ENCODE measurements at places on chromosomes 6 and 20. TPM values are rescaled to one million over a fixed set of nuclear protein-coding genes. Genes with fewer than 3 reads are reported as not detected.
A peak's percentile ranks its signal among the peaks of the same experiment; 100 is the strongest.

DNA sequence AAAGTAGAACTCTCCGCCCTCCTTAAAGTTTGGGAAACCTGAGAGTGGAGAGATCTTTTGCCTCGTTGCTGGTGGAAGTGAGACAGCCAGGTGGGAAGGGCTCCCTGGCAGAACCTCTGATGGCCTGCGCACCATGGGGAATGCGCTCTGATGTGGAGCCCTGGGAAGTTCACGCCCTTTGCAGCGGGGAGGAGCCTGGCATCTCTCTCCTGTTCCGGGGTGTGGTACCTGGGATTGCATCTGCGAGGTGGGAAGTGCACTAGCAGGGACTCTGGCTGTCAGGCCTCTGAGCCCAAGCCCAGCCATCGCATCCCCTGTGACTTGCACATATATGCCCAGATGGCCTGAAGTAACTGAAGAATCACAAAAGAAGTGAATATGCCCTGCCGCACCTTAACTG, 159.8 kb downstream of the AKAP7 start:
- DNase-seq = no peak

DNA sequence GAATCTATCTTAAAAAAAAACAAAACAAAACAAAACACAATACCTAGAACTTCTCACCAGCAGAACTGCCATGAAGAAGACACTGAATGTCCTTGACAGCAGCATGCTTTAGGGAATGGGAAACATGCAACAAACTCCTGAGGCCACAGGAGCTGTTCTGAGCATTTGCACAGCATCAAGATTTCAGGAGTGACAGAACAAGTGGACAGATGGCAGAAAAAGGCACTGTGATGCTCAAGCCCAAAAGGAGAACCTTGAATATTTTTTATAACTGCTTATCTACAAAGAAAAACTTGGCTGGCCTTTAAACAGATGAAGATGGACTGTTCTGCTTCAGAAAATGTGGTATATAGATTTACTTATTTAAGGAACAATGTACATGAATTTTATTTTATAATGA, 158.9 kb downstream of the RALGAPA2 start:
- no peak for DNase-seq

DNA sequence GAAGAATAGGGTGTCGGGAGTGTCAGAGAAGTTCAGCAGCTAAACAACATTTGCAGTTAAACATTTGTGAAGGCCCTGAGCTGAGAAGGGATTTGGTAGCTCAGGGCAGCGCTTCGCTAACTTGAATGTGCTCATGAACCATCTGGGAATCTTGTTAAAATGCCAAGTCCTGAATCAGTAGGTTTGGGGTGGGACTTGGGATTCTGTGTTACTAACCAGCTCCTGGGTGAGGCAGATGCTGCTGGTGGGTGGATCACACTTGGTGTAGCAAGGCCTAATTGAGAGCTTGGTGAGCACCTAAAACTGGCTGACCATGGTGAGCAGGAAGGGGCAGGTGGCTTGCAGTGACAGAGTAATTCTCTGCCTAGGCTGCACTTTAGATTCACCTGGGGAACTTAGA, 5.9 kb downstream of the PTPRA start:
- no peak for DNase-seq

DNA sequence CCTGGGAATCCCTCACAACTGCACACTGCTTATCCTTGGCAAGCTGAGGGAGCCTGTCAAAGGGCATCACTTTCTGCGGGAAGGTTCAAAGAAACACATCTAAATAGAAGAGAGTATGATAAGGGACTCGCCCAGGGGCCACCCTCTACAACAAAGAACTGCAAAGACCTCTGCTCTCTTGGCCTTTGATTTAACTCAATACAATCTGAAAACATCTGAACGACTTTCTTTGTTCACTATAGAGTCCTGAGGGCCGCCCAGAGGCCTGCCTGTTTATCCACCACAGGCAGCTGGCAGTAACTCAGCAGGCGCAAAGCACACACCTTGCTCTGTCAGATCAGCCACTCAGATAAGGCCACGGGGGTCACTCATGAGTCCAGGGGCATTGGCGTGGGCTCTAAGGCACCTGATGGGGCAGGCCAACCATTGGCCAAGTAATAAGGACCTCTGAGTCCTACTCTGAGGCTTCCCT, 139.3 kb downstream of the UNC5CL start:
- DNase-seq = no peak

Gene RIMS1
- not detected for total RNA-seq

GRCh38 chr6:161745594-161746141, 471.8 kb upstream of the AGPAT4 start:
- no peak for DNase-seq

DNA sequence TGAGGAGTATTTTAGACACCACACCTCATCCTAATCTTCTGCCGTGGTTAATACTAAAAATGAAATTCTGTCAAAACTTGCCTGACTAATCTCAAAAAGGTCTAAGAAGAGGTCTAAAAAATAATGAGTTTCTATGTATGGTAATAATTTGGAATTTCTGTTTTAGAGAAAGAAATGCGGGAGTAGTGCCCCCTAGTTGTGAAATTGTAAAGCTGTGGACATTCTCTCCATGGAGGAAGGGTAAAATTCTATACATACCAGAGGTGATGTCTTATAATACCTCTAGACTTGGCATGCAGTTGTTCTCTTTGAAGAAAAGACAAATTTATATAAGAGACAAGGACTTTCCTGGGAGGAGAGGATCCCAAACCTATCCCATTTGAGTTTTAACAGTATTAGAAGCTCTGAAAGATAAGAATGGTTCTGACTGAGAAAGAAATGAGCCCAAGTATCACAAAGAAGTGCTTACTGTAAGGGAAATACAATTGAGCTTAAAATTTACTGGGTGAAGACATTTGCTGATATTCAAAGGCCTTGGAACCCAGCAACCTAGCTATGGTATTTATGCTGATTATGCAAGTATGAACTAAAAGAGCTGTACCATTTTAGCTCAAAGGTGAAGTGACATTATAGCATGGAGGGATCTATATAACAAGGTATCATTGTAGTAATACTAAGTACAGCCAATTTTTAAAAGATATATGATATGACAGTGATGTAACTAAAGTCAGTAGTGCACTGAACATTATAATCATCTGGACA, 5.1 kb upstream of the EPHA7 start:
- DNase-seq = no peak

DNA sequence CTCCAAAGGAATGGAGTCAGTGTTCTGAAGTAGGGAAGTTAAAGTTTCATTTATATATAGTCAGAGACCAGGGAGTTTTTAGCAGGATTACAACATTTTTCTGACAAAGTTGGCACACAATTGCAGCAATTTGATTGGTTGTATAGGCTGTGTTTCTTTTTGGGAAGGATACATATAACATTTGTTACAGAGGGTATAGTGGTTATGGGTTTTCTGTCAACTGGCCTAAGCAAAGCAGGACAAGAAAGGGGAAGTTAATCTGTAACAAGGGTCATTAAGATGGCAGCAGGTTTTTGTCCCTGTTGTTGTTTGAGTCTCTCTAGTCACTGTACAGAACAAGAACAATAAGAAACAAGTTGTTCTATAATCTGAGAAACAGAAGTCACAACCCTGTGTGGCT, 41.4 kb downstream of the TPD52L1 start:
- no peak for DNase-seq

GRCh38 chr6:107735906-107736635, 88.0 kb downstream of the SCML4 start:
- DNase-seq = no peak

Gene FRS3
- total RNA-seq = 10.5 TPM

Gene MICAL1
- total RNA-seq = 70.4 TPM

Gene LATS1
- total RNA-seq = 24.6 TPM

DNA sequence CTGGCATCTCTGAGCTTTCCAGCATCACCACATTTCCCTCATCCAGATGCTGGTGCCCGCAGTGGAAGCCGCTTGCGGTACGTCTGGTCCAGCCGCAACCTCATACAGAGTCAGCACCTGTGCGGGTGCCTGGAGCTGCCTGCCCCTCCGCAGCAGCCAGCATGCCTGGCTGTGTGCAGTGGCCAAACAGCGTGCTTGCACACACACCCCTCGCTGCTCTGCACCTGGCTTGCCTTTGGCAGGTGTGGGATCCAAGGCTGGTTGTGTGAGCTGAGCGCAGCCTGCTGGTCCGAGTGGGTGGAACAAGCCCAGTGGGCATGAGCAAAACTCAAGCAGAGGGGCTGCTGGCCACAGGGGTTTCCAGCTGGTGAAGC, 3.1 kb upstream of the HINT3 start:
- DNase-seq = no peak

GRCh38 chr6:21587179-21587960, 6.2 kb upstream of the SOX4 start:
- DNase-seq = peak; percentile 35

Gene MMUT
- 14.8 TPM for total RNA-seq

Gene SASH1
- 0.91 TPM for total RNA-seq

Gene NFATC2
- 29.4 TPM for total RNA-seq

DNA sequence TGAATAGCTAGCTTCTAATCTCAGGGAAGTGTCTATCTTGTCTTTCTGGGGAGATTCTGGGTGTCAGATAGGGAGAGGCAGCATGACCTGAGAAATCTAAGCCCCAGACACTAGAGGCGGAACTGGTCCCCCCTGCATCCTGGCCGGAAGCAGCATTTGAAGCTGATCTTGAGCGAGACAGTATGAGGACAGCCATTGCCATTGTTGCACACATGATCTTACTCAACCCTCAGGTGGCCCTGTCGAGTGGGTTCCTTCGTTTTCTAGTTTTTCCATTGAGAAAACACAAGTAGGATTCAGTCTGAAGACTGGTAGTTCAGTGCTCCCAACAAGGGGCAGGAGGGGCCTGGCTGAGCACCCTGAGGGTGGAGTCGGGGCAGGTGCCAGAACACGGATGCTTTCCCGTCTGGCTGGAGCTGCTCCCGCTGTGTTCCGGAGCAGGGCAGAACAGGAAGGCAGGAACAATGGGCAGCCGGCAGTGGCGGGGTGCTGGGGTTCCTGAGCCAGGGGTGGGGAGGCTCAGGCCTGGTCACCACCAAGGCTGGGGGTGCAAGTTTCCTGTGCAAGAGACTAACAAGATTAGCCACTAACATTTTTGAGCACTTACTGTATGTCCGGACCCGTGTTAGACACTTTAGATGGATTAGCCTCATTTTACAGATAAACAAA, 7.9 kb upstream of the SDCBP2 start:
- DNase-seq = no peak

DNA sequence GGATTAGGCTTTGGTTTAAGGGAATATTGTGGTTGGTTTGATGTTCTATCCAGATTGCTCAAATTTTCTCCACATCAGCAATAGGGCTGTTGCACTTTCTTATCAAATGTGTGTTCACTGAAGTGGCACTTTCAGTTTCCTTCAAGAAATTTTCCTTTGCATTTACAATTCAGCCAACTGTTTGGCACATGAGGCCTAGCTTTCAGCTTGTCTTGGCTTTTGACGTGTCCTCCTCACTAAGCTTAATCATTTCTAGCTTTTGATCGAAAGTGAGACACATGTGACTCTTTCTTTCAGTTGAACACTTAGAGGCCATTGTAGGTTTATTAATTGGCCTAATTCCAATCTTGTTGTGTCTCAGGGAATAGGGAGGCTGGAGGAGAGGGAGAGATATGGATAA, 104.8 kb downstream of the FLRT3 start:
- DNase-seq = no peak

Gene ARMH2
- not detected for total RNA-seq

- no peak for DNase-seq
These were observed 217.5 kb downstream of the GJA1 start for GRCh38 chr6:121652726-121653623.

DNA sequence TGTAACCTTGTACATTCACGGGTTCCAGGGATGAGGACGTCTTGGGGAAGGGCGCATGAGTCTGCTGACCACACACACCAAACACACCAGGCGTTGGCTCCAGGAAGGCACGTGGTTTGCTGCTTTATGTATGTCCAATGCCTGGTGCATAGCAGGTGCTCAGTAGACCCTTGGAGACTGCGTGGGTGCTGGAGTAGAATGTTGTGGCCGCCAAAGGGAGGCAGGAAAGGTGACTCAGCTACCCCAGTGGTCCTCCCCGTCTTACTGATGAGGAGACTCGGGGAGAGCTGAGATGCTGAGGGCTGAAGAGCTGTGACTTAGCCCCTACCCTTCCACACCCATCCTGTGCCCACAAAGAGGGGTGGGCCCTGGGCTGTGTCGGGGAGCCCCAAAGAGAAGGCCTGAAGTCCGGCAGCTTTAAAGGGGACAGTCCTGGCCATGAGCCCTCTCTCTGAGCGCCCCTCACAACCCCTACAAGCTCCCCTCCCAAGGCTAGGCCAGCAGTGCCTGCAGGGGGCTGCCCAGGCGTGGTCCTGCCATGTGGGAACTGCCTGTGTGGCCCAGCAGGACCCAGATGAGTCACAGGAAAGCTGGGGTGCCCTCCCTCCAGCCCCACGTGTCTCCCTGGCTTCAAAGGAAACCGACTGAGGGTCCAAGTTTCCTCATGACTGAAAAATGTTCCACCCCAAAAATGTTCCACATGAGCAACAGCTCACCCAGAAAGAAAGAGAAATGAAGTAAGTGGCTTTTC, 28.0 kb upstream of the PTGIS start:
- DNase-seq = peak; percentile 92

DNA sequence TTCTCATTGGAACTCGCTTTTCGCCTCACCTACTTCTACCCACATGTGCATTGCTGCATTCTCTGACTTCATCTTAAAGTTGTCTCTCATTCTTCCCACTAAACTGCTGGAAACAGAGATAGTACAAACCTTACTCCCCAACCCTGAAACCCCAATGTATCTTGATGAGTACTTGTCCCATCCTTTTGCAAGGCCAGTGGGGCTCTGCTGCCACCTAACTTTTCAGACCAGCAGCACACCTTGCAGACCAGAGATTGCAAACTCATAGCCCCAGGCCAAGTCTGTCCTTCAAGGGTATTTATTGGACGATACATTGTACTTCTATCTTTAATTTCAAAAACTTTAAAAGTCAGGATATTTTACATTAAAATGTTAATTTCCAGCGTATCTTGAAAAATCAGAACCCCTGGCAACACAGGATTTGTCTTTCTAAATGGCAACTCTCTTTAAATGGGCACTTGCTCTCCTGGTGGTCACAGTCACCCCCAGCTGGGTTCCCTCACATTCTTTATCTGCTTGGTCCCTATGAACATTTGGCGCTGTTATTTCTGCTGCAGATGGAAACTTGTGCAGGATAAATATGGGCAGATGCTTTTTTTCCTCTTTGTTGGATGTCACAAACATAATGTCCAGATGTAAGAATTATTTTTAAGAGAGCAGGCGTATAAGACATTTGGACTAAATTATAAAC, 83.9 kb downstream of the SOD2 start:
- DNase-seq = peak; percentile 8

Gene RCAN2
- total RNA-seq = 7.4 TPM

Gene ANGPT4
- total RNA-seq = not detected

Gene PRDM13
- total RNA-seq = not detected

Gene MATN4
- 3.5 TPM for total RNA-seq

DNA sequence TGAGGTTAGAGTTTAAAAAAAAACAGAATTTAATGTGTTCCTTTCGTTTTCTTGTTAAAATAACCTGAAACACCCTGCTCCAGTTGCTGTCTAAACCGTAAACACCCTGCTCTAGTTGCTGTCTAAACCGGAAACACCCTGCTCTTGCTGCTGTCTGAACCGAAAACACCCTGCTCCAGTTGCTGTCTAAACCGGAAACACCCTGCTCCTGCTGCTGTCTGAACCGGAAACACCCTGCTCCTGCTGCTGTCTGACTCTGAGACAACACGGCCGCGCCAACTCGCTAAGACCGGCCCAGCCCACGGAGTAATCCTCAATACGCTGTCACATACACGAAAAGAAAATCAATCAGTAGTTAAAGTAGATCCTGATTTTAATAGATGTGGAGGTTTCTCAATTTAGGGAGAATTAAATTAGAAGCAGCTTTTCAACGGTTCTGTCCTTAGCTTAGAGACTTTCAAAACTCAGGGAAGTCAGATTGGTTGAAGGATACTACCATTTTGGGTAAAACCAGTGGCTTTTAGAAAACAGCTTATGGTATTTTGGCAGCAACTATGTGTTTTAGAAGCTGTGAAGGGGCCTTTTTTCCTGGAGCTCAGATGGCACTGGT, 98.3 kb downstream of the RAMACL start:
- DNase-seq = peak; percentile 68

Gene TCEA2
- total RNA-seq = 55.5 TPM

Data from activated T-cell treated with anti-CD3 and anti-CD28 coated beads, Interleukin-2, amount 50 U/mL, for 72 hours (primary cell).